ENCODE measurements at places on chromosomes 1 and 21. TPM values are rescaled to one million over a fixed set of nuclear protein-coding genes. Genes with fewer than 3 reads are reported as not detected.

- DNase-seq: no peak
Measured at GRCh38 chr1:161838885-161839284, 72.8 kb downstream of the ATF6 start.

DNA sequence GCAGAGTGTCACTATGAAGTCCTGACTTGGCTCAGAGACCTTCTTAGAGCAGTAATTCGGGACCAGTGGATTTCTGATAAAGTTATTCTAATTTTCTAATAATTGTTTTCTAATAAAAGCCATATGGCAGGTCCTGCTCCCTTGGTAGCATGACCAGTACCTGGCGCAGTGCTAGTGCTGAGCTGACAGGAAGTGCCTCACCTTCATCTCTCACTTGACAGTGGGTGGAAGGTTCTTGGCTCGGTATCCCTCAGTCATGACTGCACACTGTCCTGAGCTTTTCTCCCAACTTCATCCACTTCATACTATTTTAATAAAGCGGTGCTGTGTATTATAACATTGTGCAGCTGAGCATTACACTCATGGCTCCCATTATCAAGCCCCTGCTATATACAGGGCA, 14.1 kb downstream of the VANGL1 start:
- no peak for DNase-seq

Gene IFNLR1
- 1.9 TPM for total RNA-seq

Gene SRGAP2C
- 22.7 TPM for total RNA-seq

DNA sequence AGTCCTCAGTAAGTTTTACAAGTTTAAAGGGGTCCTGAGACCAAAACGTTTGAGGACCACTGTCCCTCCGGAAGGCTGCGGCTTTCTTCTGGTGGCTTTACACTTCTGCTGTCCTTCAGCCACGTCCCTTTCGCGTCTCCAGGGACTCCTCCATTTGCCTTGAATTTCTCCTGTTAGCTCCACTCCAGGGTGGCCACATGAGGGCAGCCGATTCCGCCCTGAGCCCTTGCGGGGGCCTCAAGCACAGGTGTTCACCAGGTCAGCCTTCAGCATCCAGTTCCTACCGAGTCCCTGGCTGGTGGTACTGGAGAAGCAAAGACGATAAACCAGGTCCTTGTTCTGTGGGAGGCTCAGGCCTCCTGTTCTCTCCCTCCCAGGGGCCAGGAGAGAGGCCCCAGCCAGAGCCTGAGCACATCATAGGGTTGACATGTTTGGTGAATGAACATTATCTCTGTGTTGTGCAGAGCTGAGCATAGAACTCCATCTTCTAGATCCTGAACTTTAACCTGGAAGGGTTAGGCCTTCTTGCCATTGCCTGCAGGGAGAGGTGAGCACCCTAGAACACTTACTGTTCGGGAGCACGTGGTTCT, 27.4 kb upstream of the COQ8A start:
- no peak for DNase-seq

Gene TRIM58
- not detected for total RNA-seq

Gene CDK18
- total RNA-seq: 1.2 TPM

Gene GJA9
- not detected for total RNA-seq

DNA sequence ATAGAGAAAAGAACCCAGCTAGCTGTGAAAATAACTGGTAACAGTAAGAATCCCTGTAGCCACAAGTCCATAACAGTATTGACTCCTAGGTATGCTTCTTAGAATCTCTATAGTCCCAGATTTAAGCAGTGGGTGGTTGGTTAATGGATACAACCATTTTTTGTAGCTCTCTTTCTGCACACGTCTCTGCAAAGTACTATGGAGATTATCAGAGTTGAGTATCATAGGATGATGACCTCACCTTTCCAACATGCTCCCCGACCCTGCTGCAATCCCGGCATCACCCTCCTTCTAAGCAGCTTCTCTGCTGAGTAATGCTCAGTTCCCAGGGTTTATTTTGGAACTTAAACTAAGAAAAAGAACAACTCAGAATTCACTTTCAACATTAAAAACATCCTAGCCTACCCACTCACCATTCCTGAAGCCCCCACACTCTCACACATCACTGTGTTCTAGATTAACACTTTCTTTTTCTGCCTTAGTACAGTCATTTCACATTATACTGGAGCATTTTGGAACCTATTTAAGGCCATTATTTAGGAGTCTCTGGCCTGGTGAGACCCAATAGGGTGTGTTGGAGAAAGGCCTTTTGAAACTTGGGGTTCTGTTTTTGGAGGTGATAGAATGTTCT, 2.7 kb downstream of the MLLT11 start:
- DNase-seq: peak; percentile 87

Gene CFHR2
- not detected for total RNA-seq

GRCh38 chr1:235972311-235972689, 92.6 kb downstream of the NID1 start:
- peak; percentile 78 for DNase-seq

GRCh38 chr1:196209983-196210382, 398.3 kb downstream of the KCNT2 start:
- peak; percentile 41 for DNase-seq

Gene LRRC38
- 0.15 TPM for total RNA-seq

- no peak for DNase-seq
Measured at GRCh38 chr1:85047144-85047471, 1.2 kb downstream of the MCOLN3 start.

Gene RIMS3
- 0.64 TPM for total RNA-seq

DNA sequence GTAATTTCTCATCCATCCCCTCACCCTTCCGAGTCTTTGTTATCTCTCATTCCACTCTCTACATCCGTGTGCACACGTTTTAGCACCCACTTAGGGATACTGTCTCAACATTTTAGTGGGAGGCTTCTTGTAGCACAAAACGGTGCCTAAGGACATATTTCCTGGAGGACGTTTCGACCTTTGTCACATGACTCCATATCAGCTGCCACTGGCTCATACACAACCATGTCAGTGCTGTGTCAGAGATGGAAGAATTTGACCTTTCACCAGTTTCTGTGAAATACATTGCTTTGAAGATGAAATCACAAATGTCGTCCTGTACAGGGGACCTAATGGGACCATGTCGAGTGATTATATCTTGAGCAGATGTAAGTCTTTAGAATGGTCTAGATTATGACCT, 15.6 kb downstream of the B3GALT5 start:
- DNase-seq: peak; percentile 23

DNA sequence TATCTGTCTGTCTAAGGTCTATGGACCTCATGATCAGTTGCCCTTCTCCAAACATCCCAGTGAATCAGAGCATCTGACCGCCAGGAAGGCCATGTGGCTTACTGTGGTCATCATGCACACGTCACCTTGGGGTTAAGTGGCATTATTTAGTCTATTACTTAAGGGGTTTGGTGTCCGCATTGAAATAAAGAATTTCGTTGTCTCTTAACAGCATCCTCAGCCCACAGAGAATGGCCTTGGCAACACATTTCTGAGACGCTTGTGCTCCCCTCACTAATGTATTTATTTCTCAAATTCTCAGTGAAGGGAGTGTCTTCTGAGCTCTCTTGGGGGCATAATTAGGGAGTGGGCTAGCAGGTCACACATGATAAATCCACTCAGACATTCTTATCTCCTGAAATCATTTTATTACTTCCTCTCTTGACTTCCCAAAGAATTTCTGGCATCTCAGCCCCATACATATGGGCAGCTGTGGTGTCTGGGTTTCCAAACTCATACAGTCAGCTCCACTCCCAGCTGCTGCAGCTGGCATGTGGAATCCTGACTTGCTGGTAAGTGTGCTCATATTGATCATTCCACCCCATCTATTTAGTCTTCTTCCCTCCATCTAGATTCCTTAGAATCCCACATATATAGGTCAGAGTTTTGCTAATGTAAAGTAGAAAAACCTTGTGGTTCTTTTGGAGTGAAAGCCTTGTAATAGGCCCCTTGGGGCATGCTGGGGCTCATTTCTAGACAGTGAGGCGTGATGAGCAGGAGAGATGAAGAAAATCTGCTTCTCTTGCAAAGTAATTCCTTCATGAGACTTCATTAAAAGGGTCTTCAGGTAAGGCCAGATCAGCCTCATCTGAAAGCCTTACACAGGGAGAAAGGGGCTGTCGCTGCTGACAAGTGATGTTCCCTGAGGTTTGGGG, 110.5 kb downstream of the HHAT start:
- peak; percentile 99 for DNase-seq

Gene ADAMTS5
- 12.2 TPM for total RNA-seq

Gene TAS1R1
- total RNA-seq: not detected

Gene S100A2
- 14.4 TPM for total RNA-seq

DNA sequence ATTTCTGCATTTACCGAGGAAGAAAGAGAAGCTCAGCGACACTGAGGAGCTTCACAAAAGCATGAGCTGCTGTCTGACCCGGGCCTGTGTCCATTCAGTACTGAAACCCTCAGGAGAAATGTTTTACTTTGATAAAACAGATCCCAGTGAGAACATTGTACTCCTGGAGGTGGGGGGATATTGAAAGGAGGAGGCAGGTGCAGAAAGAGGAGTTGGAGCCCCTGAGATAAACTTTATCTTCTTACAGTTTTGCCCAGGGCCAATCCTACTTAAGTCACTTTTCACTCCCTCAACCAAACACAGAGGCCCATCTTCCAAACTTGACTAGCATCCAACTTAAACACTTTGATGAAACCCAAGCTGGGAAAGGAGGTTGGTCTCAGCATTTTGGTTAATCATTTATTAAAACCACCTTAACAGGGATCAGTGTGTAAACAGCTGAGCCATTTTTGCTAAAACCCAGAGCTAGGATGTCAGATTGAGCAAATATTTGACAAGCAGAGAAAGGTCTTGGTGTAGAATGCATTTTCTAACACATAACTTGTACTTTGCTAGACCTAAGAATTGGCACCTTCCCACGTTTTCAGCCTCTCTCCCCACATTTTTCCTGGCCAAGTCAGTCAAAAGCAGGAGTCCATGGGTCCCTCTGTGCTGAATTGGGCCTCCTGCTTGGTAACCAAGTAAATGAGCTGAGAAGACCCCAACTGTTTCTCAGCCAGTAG, 32.5 kb upstream of the SARS1 start:
- DNase-seq: no peak

Gene C1orf35
- total RNA-seq: 9.3 TPM

DNA sequence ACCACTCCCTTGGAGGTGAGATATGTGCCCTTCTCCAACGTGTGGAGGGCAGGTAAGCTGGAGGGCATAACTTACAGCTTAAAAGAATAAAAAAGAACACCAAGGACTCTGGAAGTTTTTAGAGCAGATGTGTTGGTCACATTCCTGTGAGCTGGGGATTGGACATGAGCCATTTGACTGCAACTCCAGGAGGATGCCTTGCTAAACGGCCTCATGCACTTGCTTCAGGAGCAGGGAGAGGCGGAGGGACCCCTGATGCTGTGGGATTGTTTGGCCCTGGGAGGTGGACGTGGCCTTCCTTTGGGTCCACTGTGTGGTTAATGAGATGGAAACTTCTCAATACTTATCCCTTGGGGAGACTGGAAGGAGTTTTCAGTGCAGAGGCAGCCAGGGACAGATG, 185.6 kb downstream of the RHOU start:
- DNase-seq: no peak

- DNase-seq: no peak
Measured at GRCh38 chr1:30965924-30966599, 57.5 kb upstream of the SDC3 start.

Gene FCGR1A
- total RNA-seq: not detected

DNA sequence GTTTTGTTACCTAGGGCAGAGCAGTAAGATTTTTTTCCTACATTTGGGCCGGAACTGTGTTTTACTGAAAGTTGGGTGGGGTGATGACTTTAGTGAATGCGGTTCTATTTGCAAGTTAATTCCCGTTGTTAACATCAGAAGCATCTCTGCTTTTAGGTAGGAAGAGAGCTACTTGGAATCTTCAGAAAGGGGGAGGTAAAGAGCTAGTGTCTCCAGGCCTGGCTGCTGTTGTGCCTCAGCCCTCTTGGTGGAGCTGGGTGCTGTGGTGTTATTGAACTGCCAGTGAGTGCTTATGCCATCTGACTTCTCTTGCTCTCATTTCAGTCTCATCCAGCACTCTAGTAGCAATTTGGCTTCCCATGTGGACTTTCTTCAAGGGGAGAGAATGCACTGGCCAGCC, 3.4 kb downstream of the KDM4A start:
- no peak for DNase-seq

Gene GMEB1
- total RNA-seq: 4.2 TPM

Gene NT5C1A
- not detected for total RNA-seq

Gene CR1L
- not detected for total RNA-seq

- no peak for DNase-seq
Measured at GRCh38 chr1:232162001-232162400, 467.9 kb downstream of the SIPA1L2 start.

GRCh38 chr21:41802198-41802584, 35.3 kb upstream of the RIPK4 start:
- no peak for DNase-seq

Gene VASH2
- total RNA-seq: 0.44 TPM

DNA sequence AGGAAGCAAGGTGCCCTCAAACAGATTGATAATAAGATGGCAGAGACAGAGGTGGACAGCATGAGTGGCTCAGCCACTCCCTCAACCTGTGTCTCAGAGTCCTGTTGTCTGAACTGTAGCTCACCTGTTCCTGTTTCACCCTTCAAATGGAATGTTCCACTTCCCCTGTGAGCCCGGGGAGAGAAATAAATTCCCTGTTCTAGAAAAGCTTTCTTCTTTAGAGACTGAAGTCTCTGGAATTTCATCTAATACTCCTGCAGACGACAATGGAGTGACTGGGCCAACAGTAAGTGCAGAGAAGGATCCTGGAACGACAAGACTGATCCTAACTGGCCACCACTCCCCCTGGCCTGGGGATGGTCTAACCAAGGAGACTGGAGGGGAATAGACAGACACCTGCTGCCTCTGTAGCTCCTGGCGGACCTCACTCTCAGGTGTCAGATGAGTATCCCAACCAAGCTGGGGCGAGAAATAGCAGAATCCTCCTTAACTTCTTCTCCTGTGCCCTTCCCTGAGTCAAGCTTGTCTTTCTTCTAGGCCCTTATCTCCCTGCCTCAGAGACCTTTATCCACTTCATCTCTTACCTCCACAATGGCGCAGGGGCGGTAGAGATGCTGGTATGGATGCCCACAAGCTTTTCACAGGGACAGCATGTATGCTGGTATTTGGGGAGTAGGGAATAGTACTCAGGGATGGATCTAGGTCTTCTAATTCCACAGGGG, 45.4 kb downstream of the PLEKHA6 start:
- no peak for DNase-seq

Gene TMEM234
- total RNA-seq: 12.0 TPM

Gene WNT2B
- under 0.01 TPM for total RNA-seq

- DNase-seq: peak; percentile 39
Measured at GRCh38 chr1:156152628-156153027, 757 bp upstream of the SEMA4A start.

Gene ELAPOR1
- total RNA-seq: 0.84 TPM
